DMS153 (cell line): ENCODE measurements at places on chromosomes 7 and 10.

GRCh38 chr7:20348125-20348807 is 17.6 kb downstream of the ITGB8 start:
- DNase-seq: no peak

DNA sequence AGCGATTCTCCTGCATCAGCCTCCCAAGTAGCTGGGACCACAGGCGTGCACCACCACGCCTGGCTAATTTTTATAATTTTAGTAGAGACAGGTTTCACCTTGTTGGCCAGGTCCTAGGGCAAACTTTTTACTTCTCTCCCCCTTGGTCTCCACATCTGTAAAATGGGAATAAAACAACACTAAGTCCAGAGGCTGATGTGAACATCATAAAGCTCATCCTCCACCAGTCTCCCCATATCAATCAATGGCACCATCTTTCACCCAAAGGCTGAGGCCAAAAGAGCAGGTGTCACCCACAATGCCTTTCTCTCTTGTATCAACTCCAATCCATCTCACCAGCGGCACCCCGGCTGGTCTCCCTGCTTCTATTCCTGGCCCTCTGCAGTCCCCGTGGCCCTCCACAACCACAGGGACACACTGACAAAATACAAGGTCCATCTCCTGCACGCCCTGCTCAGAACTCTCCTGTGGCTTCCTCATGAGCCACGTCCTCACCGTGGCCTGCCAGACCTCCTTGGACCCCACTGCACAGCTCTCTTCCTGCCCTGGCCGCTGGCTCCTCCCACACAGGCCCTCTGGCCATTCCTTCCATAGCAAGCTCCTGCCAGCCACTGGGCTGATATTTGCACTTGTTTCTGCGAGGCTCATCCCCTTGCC is 179.0 kb downstream of the FAM107B start:
- DNase-seq: no peak

GRCh38 chr10:131733596-131733995 is 167.2 kb upstream of the PPP2R2D start:
- no peak for DNase-seq

DNA sequence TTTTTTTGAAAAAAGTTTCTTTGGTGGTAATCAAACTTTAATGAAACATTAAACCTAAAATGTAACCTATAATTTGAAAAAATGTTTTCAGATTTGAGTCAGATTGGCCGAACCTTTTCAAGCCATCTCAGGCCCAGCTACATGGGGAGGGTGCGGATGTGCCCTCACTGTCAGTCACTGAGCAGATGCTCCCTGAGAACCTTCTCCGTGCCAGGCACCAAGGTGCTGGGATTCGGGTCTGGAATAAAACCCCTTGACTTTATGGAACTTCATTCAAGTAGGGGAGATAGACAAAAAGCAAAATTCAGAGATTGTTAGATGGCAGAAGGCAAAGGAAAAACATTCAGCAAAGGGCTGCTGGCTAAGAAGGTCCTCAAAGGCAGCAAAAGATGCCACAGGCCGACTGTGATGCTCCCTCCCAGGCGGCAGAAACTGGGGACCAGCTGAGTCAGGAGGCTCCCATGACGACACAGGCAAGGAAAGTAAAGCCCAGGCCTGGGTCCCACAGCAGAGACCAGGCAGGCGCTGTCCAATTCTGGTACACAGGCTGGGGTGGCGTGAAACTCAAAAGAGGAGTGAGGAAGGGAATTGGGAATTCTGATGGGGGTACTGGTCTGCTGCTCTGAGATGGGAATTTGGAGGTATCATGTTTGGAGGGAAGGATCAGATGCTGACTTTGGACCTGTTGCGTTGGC is 82.2 kb upstream of the DDC start:
- DNase-seq: no peak

- DNase-seq: no peak
Observed at GRCh38 chr7:96527133-96527827, 182.4 kb downstream of the SEM1 start.
